Uterine smooth muscle cell (primary cell): ENCODE measurements at places on chromosomes 4 and X. TPM values are rescaled to one million over a fixed set of nuclear protein-coding genes. Genes with fewer than 3 reads are reported as not detected.

RASL11B gene
- 0.33 TPM in 1 of 2 replicates, not detected in the other for total RNA-seq

RS1 gene
- not detected in 2 replicates for total RNA-seq

PDE5A gene
- total RNA-seq: 38.1 and 106 TPM in 2 replicates

LANCL3 gene
- 0.11 and 0.12 TPM in 2 replicates for total RNA-seq
